ENCODE measurements at places on chromosomes 7 and 10.

DNA sequence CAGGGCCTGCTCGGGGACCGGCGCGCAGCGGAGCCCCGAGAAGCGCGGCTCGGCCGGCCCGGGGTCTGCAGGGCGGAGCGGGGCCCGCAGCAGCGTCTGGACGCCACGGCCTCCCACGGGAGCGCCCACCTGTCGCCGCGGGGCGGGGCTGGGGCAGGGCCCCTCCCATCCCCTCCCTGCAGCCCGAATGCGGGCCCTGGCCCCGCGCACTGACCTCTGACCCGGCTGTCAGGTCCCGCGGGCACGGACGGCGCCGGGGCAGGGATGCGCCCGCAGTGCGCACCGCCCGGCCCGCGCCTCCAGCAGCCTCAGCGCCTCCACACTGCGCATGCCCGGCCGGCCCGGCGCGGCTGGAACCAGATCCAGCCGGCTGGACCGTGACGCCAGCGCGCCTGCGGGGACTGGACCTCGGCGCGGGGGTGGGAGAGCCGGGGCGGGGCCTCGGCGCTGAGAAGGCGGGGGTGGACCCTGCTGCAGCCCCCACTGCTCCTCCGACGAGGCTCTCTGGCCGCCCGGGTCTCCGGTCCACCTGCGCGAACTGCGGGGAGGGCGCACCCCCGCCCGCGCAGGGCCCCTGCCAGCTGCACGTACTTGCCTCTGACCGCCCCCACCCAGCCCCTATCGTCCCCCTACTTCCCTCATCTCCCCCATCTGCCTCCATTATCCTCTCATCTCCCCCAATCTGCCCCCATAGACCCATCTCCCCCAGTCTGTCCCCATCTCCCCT, 16.1 kb upstream of the GPR146 start:
- DNase-seq, result peak; percentile 70

- DNase-seq, result no peak
Observed at GRCh38 chr7:155874411-155874810, 62.1 kb upstream of the SHH start.

DNA sequence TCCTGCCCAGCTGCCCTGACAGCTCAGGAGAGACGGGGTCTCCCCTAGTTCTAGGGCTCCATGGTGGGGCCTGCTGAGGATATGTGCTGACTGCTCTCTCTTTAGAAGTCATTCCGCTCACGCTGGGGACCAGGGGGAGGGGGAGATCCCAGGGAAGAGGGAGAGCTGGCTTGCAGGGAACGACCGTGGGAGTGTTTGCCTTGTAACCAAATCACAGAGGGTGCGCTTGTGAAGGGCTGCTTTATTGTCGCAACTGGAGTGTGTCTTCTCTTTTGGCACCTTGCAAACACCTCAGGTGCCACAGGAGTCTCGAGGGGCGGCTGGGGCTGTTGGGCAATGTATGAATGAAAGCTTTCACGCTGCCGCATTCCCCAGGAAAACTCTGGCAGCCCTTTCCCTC, 531.3 kb upstream of the MKI67 start:
- no peak for DNase-seq

- no peak for DNase-seq
Observed at GRCh38 chr7:36181668-36182067, 28.6 kb downstream of the EEPD1 start.

- no peak for DNase-seq
Observed at GRCh38 chr7:57641521-57642067, 191.6 kb downstream of the ZNF716 start.

DNA sequence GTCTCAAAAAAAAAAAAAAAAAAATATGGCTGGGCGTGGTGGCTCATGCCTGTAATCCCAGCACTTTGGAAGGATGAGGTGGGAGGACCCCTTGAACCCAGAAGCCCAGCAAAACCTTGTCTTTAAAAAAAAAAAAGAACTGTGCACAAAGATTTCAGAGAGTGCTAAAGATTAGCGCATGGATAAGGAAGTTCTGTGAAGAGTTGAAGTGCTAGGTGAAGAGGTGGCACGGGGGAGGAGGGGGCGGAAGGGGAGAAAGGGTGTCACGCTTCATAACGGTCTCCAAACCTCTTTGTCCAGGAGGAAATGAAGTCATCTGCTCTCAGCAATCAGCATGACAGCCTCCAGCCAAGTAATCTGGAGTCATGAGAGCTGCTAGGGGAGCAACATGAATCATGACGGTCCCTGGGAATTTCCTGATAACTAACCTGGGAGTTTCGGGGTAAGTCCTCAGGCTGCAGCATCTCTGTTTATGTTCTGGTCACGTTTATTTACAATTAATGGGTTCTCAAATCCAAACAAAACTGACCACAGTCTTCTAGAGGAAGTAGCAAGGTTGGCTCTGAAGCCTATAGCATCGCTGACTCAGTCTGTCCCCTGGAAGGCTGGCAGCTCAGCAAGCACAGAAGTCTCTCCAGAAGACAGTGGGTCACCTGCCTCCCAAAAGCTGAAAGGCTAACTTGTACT, 1.9 kb upstream of the PLAU start:
- DNase-seq, result peak; percentile 78

DNA sequence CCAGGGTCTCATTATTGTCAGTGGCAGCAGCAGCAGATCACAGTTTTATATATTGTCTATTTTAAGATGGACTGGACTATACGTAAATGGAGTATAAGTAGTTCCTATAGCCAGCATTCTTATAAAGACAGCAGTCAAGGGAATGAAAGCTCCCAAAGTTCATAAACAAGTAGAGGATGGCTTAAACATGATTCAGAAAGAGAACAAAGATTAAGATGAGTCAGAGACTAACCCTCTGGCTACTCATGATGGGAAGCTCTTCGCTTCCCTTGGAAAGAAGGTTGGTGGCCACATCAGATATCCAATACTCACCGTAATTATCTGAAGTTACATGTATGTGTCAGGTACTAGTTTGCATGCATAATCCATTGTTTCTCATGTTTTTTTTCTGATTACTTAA, 277.0 kb downstream of the INHBA start:
- DNase-seq, result no peak

DNA sequence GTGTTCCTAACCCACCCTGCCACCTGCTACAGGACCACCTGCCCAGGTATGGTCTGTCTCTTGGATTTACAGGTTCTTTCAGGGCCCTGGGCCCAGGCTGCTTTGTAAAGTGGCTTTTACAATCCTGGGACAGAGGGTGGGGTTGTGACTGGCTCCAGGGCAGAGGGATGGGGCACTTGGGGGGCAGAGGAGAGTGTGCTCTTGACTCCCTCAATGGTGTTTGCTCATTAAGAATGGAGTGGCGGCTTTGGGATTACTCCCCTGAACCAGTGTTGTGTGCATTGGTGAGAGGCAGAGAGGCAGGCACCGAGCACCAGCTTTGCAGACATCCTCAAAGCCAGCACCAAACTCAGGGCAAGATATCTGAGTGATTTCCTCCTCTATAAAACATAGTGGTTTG, 43.5 kb downstream of the VWA2 start:
- no peak for DNase-seq

- DNase-seq, result no peak
Observed at GRCh38 chr7:31493714-31494181, 20.1 kb upstream of the ITPRID1 start.

DNA sequence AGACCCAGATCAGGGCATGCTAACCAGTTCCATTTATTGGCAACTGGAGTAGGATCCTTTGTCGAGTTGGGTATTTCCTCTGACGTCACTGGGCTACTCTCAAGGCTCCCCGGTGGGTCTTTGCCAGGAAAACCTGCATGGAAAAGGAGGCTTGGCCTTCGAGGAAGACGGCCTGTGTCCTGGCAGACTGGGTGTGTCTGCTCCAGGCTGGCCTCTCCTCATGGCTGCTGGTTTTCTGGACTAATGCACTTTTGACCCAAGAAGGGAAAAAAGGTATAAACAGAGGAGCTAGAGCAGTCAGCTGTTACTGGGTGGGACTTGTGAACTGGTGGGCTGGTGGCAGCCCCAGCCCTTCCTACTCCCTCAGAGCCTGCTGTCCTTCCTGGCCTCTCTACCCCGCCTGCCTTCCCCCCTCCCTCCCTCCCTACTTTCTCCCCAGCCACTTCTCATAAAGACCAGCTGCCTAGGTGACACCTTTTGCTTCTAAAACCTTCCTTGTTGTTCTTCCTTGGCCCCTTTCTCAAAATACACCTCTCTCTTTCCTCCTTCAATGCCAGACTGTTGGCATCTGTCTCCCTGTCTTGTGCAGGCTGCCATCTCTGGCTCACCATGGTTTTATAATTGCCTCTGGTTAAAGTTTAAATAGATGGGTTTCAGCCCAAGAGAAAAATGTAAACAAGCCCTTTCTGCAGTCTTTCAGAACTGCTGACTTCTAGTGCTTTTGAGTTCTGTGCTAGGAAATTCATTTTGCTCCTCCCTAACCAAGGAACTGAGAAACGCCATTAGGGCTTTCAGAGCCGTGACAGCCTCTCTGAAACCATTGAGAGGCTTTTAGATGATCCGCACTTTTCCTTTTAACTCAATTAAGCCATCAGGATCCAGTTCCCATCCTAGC, 101.8 kb upstream of the MKLN1 start:
- DNase-seq, result no peak

DNA sequence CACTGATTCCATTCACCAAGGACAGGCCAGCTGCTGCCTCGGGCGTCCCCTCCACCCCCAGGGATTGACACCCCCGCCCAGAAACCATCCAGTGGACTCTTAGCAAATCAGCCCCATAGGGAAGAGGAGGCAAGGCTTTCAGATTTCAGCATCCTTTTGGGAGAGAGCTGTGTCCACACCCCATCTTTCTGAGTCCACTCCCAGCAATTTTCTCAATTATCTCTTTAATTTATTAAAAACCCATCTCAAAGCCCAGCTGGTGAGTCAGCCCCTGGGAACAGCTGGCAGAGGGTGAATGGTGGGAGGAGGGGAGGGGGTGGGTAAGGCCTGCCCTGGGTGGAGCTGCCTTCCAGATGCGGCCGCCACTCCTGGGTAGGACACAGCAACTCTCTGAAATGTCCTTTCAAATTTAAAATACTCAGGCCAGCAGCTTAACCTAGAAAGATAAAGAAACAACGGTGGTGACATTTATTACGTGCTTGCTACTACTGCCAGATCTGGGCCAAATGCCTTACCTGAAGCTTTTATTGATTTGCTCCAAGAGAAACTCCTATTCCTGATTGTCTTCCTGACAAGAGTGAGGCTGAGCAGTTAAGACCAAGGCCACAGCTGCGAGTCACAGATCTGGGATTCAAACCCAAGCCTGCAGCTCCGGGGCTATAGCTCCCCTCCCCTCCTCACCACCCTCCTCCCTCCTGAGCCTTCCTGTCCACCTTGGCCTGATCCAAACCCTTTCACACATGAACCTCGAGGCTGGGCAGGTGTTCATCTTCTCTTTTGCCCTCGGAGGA, 120.4 kb downstream of the RGS10 start:
- DNase-seq, result no peak

- no peak for DNase-seq
Observed at GRCh38 chr7:155553871-155554270, 7.5 kb upstream of the CNPY1 start.

- no peak for DNase-seq
Observed at GRCh38 chr7:90596671-90597562, 796 bp downstream of the CDK14 start.

DNA sequence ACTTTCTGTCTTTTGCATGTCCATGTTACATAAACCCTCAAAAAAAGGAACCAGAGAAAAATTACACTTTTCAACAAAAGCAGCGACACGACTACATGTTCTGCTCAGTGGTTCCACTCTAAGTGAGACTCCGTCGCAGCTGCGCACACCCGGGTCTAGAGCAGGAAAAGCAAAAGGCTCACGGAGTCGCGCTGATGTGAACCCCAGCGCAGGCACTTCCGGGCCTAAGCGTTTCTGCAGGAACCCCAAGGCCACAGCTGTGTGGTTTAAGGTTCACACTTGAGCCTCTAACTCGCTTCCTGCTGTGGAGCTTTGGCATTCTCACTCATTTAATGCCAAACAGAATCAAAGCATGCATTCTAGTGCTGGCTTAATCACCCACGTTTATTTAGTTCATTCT, 240.3 kb downstream of the DNAJB6 start:
- DNase-seq, result no peak

DNA sequence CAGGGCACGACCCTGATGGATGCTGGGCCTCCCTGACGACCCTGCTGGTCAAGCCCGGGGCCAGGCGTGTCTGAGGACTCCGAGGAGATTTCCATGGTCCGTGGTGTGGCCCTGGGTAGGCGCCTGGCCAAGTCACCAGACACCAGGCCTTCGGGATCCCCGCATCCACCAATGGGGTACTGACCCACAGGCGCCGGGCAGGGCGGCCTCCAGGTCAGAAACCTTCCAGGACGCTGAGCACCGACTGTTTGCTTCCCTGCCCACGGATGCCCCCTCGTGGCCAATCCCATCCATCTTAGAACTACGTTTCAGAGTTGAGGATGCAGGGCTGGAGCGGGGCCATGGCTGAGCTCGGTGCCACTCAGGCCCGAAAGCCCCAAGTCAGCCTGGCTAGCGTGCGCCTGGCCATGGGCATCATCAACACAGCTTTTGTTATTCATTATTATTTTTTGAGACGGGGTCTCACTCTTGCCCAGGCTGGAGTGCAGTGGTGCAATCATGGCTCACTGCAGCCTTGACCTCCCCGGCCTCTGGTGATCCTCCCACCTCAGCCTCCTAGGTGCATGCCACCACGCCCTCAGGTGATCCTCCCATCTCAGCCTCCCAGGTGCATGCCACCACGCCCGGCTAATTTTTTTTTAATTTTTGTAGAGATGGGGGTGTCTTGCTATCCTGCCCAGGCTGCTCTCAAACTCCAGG, 7.1 kb upstream of the AMZ1 start:
- peak; percentile 50 for DNase-seq

DNA sequence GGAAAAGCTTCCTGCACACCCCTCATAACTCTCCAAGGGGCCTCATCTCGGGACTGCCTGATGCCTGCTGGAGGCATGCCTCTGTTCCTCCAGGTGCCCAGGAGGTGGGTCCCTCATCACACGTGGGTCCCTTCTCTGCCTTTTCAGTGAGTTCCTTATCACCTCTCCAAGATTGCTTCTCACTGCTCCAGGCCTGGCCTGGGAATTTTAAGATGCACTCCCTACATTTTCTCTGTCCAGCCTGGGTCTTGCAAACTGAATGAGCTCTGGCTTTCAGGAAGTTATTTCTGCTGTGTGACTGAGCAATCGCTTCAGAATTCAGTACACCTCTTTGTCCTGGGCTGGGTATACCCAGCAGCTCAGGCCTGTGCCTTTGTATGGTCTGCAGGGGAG, 43.8 kb downstream of the LRRC18 start:
- DNase-seq, result no peak

DNA sequence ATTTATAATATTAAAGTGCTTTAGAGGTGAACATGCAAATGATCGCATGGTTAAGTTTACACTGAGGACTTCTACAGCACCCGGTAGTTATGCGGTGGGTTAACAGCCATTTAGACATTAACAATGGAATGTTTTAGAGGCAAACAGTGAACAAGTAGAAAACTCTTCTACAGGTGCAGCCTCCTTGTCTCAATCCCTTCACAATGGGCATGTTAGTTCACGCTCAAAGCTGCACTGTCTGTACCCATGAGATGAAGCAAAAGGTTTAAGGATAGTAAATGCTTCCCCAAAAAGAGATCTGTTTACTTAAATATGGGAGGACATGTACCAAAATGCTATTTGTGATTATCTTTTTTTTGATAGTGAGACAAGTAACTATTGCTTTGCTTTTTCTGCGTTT, 25.1 kb downstream of the PUS7 start:
- DNase-seq, result no peak

- no peak for DNase-seq
Observed at GRCh38 chr7:16734148-16734726, 19.3 kb upstream of the TSPAN13 start.
